Activated CD4-positive, alpha-beta memory T cell treated with anti-CD3 and anti-CD28 coated beads, Interleukin-2, amount 10 ng/mL, durations not matched to agents 7 days and 5 days (primary cell): ENCODE measurements at places on chromosomes 13 and 19. TPM values are rescaled to one million over a fixed set of nuclear protein-coding genes. Genes with fewer than 3 reads are reported as not detected.

The LYPD3 gene
- 0.63 TPM for total RNA-seq

The MYH14 gene
- not detected for total RNA-seq

The PRR20B gene
- not detected for total RNA-seq

The RNF113B gene
- not detected for total RNA-seq

The NAA16 gene
- 28.1 TPM for total RNA-seq

The VAV1 gene
- 105 TPM for total RNA-seq

The CHST8 gene
- not detected for total RNA-seq

The ZNF571 gene
- total RNA-seq = 1.5 TPM

The NAPSA gene
- 3.9 TPM for total RNA-seq

The PPP1R37 gene
- 16.3 TPM for total RNA-seq

The EXOC3L2 gene
- total RNA-seq = not detected

The NXNL1 gene
- not detected for total RNA-seq

The CNFN gene
- not detected for total RNA-seq

The PSG2 gene
- total RNA-seq = not detected

The GTF3A gene
- total RNA-seq = 189 TPM

The NKPD1 gene
- 0.15 TPM for total RNA-seq

The FAM83E gene
- 2.6 TPM for total RNA-seq

The LYPD5 gene
- total RNA-seq = 0.70 TPM

The MCF2L gene
- total RNA-seq = 0.86 TPM

The KDELR1 gene
- 91.8 TPM for total RNA-seq

The ZNF790 gene
- 8.9 TPM for total RNA-seq

The RFPL4AL1 gene
- not detected for total RNA-seq

The SMIM44 gene
- not detected for total RNA-seq

The CEACAM8 gene
- total RNA-seq = not detected

The HCN2 gene
- total RNA-seq = 3.1 TPM

The KASH5 gene
- total RNA-seq = 0.73 TPM

The ITM2B gene
- total RNA-seq = 227 TPM

The SKA3 gene
- 33.2 TPM for total RNA-seq

The RASIP1 gene
- 0.15 TPM for total RNA-seq

The UNC13A gene
- total RNA-seq = not detected

The ZIC5 gene
- not detected for total RNA-seq

The IGFLR1 gene
- total RNA-seq = 90.5 TPM

The ZNF613 gene
- total RNA-seq = 7.7 TPM
